CD8-positive, alpha-beta memory T cell (primary cell): ENCODE measurements at places on chromosomes 11 and 22. TPM values are rescaled to one million over a fixed set of nuclear protein-coding genes. Genes with fewer than 3 reads are reported as not detected.

ZFP91 gene
- total RNA-seq = 61.0 TPM

GRCh38 chr22:17118342-17118741, 2.8 kb downstream of the TMEM121B start:
- DNase-seq = no peak

- no peak for DNase-seq
Measured at GRCh38 chr11:34344410-34344767, 13.4 kb downstream of the ABTB2 start.

GRCh38 chr11:68825571-68825970, 16.1 kb downstream of the CPT1A start:
- peak; percentile 59 for DNase-seq

GRCh38 chr11:57546869-57547475, 9.6 kb downstream of the SMTNL1 start:
- DNase-seq = no peak

- DNase-seq = no peak
Measured at GRCh38 chr22:43433451-43434274, 21.8 kb downstream of the MPPED1 start.

- no peak for DNase-seq
Measured at GRCh38 chr11:94932503-94932902, 40.9 kb downstream of the CWC15 start.

GRCh38 chr11:64933935-64934681, 1.6 kb downstream of the GPHA2 start:
- no peak for DNase-seq

DNA sequence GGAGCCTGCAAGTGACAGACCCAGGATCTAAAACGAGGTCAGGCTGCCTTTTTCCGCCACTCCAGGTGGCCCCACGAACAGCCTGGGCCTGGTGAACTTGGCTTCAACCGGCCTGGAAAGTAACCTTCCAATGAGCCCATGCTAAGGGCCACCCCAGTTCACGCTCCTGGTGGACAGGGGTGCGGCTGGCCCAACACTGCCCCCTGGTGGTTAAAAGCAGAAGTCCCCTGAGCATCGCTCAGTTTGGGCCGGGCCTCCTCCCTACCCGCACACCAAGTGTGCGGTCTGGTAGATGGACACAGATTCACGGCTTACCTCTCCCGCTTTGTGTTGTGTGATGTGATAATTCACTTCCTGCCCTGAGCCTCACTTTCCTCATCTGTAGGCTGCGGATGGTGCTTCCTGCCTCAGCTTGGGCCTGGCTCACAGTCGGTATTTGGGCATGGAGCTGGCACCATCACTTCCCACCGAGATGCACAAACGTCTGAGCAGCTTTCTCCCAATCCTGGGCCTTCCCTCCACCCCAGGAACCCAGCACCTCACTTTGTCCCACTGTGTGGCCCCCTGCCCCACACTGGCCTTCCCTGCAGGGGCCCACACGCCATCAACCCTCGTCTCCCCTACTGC, 13.7 kb upstream of the SEC14L3 start:
- peak; percentile 69 for DNase-seq

GRCh38 chr11:59426361-59427067, at the start of gene OR5A2:
TSS of gene OR5A2 (minus strand) at chr11:59426413. CDS start at chr11:59422953, 3,460 bp downstream.
- DNase-seq = no peak

DNA sequence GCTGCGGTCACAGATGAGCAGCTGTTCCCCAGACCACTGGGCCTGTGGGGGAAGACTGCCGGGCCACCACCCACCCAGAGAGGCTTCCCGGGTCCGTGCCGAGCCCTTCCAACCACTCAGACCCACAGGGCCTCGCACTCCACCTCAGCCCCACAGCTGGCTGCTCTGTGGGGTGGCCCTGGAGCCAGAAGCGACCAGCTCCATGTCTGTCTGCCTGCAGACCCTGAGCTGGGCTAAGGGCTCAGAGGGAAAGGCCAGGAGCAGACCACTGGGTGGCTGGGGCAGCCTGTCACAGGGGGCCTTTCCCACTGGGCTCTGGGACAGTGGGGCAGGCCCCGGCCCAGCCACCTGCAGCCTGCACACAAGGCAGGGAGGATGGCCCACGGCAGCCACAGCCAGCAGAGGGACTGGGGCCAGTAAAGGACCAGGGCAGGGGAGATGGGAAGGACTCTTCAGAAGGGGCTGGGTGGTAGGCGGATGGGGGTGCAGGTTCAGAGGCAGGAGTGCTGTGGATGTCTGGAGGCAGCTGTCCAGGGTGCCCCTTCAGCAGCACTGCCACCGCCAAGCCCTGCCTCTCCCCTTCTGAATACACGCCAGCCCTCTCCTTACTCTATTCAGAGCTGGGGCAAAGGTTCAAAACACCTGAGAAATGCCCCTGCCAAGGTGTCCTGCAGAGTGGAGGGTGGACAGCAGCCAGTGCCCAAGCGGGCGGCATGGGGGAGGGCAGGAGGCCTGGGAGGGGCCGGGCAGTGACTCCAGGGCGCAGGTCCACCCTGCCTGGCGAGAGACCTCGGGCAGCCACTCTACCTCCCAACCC, 32.2 kb downstream of the GNB1L start:
- no peak for DNase-seq

- DNase-seq = no peak
Measured at GRCh38 chr11:16111690-16112089, 244.7 kb downstream of the SOX6 start.

- no peak for DNase-seq
Measured at GRCh38 chr22:29701155-29701999, 18.4 kb upstream of the CABP7 start.
